ENCODE measurements at places on chromosomes 5 and 9.

DNA sequence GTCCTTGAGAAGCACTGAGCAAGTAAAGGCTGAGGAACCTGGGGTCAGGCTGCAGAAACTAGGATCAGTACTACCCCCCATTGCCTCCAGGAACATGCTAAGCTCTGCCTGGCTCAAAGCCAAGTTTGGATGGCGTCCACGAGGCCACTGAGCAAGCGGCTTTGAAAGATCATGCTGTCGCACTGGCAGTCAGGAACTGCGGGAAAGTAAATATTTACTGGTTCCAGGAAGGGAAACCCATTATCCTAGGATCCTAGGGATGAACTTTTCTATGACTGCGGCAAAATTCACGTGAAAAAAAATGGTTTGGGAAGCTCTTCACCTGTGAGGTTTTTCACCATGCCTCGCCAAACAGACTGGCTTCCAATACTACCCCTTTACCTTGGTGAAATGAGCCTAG lies 75.3 kb upstream of the PJA2 start:
- DNase-seq: no peak

DNA sequence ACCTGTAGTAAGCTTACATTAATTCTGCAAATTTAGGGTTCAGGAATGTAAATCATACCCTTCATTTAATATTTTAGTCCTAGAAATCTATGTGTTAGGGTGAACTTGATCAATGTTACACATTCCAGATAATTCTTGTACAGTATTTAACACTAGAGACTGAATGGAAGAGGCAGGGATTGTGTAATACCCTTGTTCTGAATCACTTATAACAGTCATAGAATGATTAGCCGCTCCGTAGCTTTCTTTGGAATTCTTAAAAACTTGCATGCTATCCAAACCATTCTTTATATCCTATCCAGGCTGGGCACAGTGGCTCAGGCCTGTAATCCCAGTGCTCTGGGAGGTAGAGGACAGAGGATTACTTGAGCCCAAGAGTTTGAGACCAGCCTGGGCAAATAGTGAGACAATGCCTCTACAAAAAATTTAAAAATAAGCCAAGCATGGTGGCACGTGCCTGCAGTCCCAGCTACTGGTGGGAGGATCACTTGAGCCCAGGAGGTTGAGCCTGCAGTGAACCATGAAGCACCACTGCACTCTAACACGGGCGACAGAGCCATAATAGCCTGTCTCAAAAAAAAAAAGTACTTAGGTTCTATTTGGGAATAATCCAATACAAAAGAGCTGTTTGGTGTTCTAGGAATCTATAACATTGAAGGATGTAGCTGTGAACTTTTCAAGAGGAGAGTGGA lies 8.3 kb downstream of the ZNF483 start:
- no peak for DNase-seq

DNA sequence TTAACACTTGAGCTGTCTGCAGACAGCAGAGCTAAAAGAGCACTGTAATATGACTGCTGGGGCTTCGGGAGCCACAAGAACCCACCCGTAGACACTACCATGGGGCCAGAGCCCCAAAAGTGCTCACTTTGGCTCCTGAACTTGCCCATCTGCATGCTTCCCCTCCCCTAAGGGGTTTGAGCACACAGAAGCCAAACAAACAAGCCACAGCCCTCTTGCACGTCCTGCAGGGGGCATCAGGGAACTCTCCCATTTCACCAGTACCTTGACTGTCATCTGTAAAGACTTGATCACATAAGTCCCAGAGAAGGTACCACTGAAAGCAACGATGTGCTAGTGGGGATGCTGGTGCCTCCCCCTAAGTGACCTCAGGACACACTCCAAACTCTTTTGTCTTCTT lies 681.8 kb downstream of the SEMA5A start:
- no peak for DNase-seq

GRCh38 chr9:28267351-28267750 lies 694.1 kb upstream of the C9orf72 start:
- DNase-seq: no peak

DNA sequence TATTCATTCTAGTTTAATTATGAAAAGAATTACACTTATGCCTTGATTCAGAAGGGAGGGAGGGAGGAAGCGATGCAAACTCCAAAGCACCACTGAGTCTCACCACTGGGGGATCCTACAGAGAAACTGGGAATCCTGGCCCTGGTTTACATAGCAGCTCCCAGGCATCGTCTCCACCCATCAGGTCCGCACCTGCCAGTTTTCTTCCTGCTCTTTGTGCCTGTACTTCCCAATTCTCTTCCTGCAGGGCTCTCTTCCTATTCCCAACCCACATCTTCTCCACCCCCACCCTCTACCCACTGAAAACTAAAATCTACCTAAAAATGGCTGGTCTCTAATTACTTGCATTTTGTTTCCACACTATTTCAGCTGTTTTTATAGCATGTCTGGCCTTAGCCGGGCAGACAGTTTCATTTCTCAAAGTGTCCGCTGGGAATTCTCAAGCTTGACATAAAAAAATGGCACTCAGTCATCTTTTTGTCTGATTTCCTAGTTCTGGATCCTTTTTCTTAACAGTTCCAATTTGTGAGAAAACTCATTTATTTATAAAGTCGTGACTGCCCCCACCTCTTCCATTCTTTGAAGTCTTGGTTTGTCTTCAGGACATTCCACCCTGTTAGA lies 1.6 kb upstream of the TNIP1 start:
- no peak for DNase-seq

DNA sequence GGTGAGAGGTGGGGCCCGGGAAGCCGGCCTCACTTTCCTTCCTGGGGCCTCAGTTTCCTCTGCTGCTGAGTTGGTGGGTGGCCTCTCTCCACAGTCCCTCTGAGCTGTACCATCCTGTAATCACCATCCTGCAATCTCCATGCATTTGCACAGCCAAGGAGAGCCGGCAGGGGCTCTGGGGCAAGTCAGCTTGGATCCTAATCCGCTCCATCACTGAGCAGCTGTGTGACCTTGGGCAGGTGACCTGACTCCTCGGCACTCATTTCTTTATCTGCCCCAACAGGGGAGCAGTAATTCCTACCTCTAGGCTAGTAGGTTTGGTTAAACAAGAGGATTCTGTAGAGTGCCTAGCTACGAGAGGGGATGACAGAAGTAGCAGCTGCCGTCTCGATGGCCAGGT lies 88.2 kb upstream of the ZNF618 start:
- no peak for DNase-seq

- DNase-seq: no peak
Measured at GRCh38 chr5:179912951-179913350, 5.3 kb upstream of the TBC1D9B start.

DNA sequence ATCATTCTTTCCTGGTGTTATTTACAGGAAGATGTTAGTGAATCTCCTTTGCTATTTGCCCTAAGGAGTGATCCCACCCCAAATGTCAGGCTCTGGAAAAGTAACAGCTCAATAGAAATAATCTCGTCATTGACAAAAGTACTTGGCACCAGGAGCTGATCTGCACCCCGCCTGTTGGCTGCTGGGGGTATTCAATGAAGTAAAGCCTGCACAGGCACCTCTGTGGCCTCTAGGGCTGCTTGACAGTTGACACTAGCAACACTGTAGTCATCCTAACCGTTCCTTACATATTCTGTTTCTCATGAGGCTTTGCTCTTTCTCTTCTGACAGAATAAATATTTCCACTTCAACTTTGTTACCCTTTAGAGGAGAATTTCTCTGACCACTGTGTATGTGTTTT lies 103.4 kb downstream of the DOCK2 start:
- no peak for DNase-seq

DNA sequence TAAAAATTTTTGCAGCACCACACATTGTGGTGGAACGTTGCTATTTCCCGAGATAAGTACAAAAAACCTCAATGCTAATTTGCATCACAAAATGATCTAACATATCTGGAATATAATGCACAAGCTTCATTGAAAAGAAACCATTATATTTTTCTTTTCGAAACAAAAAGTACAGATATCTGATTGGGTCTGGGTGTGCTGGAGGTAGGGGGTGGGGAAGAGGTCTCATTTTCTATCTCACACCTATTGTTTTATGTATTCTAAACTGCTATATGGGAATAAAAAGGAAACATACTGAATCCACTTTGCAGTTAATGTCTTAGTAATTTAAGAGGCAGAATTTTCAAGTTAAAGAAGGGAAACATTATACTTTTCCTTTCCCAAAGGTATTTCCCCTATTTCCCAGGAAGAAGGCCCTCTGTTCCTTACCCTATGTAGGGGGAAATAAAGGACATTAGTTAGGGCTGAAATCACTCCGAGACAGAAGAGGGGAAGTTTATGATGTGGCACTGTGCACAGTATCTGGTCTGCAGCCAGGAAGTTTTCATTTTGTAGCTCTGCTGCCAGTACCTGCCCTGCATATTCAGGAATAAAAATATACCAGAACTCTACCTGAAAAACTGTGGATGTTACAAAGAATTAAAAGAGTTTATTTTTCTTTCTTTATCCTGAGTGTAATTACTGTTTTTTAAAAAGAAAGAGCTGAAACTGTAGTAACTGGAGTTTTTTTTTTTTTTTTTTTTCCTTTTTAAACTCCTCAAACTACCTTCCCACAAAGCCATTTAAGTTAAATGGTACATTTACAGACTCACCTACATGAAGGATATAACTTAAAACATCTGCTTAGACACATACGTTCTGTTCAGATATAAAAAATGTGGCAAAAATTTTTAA lies 7.4 kb downstream of the MEF2C start:
- DNase-seq: no peak

DNA sequence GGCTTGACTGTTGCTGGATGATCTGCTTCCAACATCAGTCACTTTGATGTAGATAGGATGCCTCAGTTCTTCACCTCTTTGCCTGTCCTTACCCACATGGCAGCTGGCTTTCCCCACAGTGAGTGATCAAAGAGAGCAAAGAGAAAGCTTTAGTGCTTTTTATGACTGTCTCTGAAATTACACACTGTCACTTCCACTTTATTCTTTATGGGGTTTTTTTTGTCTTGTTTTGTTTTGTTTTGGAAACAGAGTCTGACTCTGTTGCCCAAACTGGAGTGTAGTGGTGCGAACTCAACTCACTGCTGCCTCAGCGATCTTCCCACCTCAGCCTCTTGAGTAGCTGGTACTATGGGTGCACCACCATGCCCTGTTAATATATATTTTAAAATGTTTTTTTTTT lies 32.4 kb upstream of the C5orf24 start:
- no peak for DNase-seq

GRCh38 chr5:180041301-180042274 lies 30.0 kb downstream of the RNF130 start:
- DNase-seq: no peak

DNA sequence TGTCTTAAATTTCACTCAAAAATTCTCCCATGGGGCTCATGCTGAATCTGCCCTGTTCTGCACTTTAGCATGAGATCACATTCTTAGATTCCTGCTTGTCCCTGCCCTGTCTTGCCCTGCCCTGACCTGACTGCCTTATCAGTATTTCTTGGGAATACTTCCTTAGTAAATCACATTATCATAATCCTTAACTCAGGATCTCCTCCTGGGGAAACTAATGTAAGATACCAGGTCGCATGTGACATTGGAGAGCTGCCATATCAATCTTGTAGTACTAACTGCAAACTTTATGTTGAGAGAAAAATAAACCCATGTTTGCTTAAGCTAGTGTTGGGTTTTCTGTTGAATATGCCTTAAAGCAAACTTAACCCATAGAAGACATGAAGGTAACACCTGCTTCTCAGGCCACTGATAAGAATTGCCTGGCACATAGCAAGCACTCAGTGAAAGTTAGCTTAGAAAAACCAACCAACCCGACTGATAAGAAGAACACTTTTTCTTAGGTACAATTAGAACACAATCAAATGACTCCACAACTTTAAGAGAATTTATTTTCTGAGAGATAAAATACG lies 53.3 kb downstream of the IL33 start:
- no peak for DNase-seq

- no peak for DNase-seq
Measured at GRCh38 chr5:14414007-14414406, 167.6 kb upstream of the OTULINL start.

- DNase-seq: no peak
Measured at GRCh38 chr9:95854386-95855020, 21.0 kb upstream of the ERCC6L2 start.

- no peak for DNase-seq
Measured at GRCh38 chr9:11141357-11141756, 528.6 kb upstream of the PTPRD start.

- no peak for DNase-seq
Measured at GRCh38 chr5:1959725-1960581, 77.2 kb upstream of the IRX4 start.

- DNase-seq: no peak
Measured at GRCh38 chr5:100790170-100790665, 112.9 kb downstream of the ST8SIA4 start.

- DNase-seq: no peak
Measured at GRCh38 chr9:36033788-36034187, 2.9 kb upstream of the RECK start.

DNA sequence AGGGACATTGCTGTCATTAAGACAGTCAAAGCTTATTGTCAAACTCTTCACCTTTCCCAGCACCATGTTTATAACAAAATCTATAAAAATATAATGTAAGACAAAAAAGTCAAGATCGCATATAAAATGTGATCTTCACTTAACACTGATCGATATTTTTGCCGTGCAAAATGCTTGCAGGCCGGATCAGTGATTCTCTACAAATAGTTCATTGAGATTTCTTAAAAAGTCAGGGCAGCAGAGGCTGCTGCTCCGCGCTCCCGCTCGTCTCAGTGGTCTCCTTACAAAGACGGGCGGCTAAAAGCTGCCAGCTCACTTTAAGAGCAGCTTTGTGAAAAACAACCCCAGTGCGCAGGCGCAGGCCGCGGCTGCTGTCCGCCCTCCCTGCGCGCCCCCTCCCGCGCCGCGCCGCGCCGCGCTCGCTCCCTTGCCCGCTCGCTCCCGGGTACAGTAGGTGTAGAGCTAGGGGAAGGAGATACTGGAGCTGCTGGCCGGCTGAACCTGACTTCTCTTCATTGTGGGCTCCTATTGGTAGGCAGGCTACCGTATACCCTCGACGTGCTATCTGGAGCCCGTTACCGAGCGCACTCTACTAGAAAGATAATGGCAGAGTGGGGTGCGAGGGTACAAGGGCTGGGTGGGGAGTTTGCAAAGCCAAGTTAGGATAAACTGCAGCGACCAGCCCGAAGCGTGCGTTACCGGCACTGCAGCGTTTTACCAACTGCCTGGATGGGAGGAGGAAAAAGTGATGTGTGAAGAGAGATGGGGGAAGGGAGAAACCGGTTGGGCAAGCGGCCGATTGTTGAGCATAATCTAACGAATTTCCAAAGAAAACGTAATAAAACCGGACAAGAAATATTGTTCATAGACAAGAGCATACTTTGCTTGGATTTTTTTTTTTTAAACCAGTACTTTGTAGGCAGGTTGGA lies at the start of gene ARRDC3:
Gene ARRDC3, minus strand, starts transcription at position 291 of the 929 bp plus-strand sequence. Its CDS starts 225 bp downstream, at position 66.
- DNase-seq: peak; percentile 95

DNA sequence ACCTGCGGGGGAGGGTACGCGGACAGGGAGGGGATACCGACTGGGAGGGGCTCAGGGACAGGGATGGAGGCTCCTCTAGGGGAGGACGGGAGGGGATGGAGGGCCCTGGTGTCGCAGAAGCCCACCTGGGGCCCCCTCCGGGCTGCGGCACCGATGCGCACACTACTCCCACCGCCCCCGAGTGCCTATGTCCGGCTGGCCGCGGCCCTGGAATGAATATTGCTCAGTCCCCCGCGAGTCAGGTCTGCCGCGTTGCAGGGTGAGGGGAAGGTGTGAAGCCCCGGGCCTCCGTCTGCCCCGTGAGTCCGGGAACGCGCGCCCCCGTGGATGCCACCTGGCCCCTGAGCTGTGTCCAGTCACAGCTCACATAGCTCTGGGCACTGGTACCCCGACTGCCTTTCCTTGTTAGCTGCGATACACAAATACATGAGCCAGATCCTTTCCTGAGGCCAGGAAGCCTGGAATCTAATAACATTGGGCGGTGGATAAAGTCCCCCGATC lies 44.5 kb upstream of the PRSS3 start:
- no peak for DNase-seq
